Lung (tissue), 17 donors: ENCODE measurements at places on chromosomes 7 and 10. TPM values are rescaled to one million over a fixed set of nuclear protein-coding genes. Genes with fewer than 3 reads are reported as not detected.

Gene TFR2
- 0.33 TPM for polyA plus RNA-seq

Gene LRRD1
- polyA plus RNA-seq, result 0.06 TPM

- no peak for DNase-seq
Observed at GRCh38 chr7:128121711-128122530, 90.7 kb upstream of the LRRC4 start.

GRCh38 chr10:106592396-106592795, 572.1 kb downstream of the SORCS1 start:
- no peak for DNase-seq

DNA sequence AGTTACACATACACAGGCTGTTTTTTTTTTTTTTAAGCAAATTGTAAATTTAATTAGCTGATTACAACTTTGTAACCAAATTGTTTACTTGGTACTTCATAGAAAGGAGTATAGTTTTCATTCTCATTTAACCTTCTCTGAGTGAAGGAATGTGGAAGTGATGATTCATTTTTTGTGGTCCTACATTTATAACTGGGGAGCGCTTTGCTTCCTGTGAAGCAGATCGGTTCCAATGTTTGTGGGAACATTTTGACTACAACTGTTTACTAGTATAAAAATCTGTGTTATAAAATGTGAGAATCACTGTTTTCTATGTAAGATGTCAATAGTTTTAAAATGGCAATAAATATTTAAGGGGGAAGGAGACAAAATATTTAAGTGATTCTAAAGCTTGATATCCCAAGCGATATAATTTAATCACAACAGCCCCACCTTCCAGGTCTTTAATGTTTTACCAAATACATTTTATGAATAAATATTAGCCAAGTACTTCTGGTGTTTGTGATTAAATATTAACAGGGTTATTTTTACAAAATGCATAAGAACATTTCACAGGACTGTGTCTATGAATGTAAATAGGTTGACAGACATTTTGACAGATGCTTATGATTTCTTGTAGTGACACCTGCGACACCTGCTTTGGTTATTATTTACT, 57.1 kb downstream of the NXPH1 start:
- no peak for DNase-seq

Gene RELN
- polyA plus RNA-seq, result 0.24 TPM

Gene ASB10
- not detected for polyA plus RNA-seq

DNA sequence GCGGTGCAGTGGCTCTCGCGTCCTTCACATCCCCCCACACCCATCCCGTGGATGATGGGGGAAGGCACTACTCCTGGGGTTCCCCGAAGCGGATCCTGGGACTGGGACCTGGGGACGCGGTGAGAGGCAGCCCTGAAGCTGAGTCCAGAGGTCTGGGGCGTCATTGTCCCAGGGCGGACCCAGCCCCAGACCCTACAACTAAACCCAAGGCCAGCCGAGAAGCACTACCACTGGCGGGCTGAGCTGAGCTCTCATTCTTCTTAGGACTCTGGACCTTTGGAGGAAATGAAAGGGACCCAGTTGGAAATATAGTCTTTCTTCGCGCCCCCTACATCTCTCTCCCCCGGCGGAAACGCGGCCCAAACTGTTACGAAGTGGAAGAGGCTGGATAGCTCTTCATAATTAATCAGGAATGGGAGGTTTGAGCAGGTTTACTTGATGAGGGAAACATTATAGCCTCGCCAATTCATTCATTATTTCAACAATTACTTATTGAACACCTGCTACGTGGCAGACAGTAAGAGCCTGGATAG, 389 bp upstream of the FBXL15 start:
- no peak for DNase-seq

GRCh38 chr7:154383045-154383444, 330.8 kb downstream of the DPP6 start:
- peak; percentile 77 for DNase-seq

- DNase-seq, result no peak
Observed at GRCh38 chr7:124403587-124403986, 362.0 kb downstream of the GPR37 start.

Gene BLNK
- polyA plus RNA-seq, result 4.1 TPM

- no peak for DNase-seq
Observed at GRCh38 chr10:119103241-119103902, 541 bp upstream of the DENND10 start.

Gene ZNF853
- 1.4 TPM for polyA plus RNA-seq

Gene TMEM139
- 31.8 TPM for polyA plus RNA-seq

DNA sequence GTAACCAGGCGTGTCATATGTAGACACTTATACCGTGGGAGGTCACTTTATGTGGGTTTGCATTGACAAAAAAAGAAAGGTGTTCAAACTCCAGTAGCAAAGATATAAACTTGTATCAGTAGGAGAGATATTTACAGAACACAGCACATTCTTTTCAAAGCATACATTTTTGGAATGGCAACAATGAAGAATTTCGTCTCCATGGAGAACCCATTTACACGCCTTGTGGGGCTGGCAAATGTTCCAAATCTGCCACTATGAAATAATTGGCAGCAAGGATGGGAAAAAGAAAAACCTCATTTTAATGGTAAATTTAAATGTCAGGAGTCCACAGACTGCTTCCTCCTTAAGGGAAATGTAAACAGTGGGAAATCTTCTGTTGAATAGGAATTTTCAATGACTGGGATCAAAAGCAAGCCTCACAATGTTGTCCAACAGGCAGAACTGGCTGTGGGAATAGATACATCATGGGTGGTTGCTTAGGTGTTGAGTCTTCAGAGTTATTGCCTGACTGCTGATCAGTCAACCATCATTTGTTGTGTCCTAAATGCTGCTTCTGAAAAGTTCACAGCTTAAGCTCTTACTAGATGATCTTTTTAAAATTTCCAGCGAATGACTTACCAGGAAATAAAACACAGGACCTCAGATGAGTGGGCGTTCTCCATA, 256.6 kb upstream of the SEMA3C start:
- peak; percentile 67 for DNase-seq

DNA sequence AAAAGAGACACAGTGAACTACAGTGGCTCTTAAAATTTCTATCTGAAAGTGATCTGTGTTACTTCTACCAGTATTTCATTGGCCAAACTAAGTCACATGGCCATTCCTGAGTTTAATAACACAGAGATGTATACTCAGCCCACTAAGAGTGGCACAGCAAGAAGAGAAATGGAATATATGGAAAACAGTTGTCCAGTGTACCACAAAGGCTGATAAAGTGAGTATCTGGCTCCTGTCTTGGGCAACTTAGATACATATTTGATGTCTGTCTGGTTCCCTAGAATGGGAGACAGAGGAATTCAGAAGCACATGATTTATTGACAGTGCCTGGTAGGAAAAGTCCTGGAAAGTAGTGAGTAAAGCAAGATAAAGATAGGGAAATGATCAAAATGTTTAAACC, 10.1 kb upstream of the PON1 start:
- no peak for DNase-seq

- DNase-seq, result no peak
Observed at GRCh38 chr7:95011995-95012394, 104.6 kb downstream of the PPP1R9A start.

Gene AKR1C3
- 63.4 TPM for polyA plus RNA-seq

GRCh38 chr10:123408660-123409059, 254.5 kb downstream of the BUB3 start:
- no peak for DNase-seq

- peak; percentile 21 for DNase-seq
Observed at GRCh38 chr7:75937958-75938786, 23.2 kb downstream of the POR start.

DNA sequence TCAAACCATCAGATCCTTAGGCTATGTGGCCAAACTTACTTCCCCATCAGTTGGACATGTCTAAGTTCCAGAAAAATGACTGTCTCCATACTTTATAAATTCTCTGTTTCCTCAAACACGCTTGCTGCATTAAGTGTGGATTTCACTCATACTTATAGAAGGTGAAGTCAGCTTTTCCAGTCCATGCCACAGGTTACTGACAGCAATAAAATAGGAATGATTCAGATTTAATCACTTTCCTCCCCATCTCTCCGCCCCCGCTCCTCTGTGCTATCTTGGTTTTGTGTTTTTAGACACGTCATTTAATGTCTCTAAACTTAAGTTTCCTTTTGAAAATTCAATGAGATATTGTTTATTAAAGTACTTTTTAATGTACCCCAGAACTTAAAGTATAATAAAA, 1098.0 kb upstream of the C7orf33 start:
- DNase-seq, result no peak

DNA sequence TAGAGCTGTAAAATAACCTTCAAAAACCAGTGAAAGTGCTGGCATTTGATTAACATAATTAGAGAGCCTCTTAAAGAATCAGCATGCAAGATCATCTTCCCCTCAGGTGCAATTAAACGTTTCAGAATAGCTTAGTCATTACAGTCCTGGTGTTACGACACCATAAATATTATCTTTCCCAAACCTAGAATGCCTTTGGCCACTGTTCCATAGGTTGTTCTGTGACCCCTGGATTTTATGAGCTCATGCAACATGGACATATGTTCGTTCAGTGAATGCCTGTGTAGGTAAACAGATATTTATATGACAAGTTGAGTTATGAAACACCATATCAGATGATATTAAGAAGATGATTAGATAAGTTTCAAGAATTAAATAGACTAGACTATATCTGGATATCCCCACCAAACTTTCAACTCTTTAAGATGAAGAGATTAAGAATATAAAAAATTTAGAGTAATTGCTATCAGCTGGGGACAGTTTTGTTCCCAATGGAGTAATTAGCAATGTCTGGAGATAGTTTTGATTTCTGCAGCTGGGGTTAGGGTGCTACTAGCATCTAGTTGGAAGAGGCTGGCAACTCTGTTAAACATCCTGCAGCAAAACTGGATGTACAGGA, 263.5 kb upstream of the DKK1 start:
- no peak for DNase-seq

DNA sequence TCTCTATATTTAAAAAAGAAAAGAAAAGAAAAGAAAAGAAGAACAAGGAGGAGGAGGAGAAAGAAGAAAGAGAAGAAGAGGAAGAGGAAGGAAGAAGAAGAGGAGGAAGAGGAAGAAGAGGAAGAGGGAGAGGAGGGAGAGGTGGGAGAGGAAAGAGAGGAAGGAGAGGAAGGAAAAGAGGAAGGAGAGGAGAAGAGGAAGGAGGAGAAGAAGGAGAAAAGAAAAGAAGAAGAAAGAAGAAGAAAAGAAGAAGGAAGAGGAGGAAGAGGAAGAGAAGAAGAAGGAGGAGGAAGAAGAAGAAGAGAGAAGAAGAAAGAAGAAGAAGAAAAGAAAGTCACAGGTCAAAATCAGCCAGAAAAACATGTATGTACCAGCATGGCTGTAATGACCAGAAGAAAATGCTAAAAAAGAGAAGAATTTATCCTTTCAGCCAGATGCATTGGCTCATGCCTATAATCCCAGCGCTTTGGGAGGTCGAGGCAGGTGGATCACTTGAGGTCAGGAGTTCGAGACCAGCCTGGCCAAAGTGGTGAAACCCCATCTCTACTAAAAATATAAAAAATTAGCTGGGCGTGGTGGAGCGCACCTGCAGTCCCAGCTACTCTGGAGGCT, 5.3 kb upstream of the POR start:
- DNase-seq, result no peak

DNA sequence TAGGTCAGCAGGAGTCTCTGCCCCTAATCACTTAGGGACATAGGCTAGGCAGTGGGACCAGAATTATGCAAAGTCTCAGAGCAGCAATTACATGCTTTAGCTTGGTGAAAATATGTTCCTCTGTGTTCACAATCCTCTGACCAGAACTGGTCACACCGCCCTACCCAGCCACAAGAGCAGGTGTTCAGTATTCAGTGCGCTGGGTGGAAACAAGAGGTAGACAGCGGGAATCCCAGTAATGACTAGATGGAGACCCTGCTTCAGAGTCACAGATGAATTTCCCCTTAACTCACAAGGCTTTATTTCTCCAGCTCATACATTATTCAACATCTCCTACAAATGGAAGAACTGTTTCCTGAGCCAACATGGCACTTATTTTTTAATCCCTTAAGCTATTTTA, 763.7 kb upstream of the POM121L12 start:
- DNase-seq, result no peak

DNA sequence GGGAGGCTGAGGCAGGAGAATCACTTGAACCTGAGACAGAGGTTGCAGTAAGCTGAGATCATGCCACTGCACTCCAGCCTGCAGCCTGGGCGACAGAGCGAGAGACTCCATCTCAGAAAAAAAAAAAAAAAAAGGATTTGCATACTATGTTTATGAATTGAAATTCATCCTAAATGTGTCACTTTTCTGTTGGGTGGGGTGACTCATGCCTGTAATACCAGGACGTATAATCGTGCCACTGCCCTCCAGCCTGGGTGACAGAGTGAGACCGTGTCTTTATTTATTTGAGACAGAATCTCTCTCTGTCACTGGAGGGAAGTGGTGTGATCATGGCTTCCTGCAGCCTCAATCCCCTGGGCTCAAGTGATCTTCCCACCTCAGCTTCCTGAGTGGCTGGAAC, 5.8 kb downstream of the ZNF212 start:
- DNase-seq, result no peak

DNA sequence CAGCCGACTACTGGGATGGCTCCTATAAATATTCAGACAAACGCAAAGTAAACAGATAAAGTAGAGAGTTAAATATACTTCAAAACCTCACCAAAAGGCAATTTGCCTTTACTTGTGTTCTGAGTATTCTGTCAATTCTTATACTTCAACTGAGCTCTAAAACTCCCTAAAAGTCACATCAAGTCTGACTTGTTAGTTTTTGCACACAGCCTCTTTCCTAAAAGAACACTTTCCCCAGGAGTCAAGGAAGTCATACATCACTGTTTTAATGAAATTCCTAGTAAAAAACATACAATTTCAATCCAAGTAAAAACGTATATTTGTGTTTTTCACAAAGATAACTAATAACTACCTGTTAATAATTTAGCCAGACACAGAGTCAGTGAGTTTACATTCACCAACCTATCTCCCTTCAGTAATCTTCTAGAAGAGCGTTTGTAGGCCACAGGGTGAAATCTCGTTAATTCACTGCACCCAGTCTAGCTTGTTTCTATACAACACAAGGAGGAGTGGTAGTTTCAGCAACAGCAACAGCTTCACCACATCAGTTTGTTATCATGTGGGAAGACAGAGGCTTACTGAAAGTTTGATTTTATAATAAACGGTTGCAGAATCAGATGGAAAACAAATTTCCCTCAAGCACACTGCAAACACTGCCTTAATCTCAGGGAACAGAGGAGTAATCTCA, 2.7 kb downstream of the COBL start:
- DNase-seq, result peak; percentile 21

DNA sequence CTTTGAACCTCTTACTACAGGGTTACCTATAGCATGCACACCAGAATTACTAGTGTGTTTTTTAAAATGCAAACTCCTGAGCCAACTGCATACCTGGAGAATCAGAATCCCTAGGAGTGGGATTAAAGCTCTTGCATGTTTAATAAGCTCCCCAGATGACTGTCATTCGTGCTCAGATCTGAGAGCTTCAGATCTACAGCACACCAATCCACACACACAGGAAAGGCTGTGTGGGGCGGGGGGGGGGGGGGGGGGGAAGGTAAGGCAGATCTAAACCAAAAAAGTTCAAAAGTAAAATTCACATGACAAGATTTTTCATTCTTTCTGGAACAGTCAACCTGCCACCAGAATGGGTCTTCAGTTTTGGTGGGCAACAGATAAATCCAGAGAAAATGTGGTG, 5.5 kb downstream of the FAM3C start:
- no peak for DNase-seq

GRCh38 chr10:33273295-33274002, 61.0 kb downstream of the NRP1 start:
- peak; percentile 89 for DNase-seq

- no peak for DNase-seq
Observed at GRCh38 chr7:8988267-8988666, 554.9 kb downstream of the NXPH1 start.

GRCh38 chr10:69629897-69630650, at the start of gene FAM241B:
Gene FAM241B (plus strand): TSS chr10:69630247. CDS start chr10:69631744, 1,497 bp downstream.
- DNase-seq, result peak; percentile 44
